ENCODE measurements at places on chromosomes 16 and 17.

- DNase-seq = peak; percentile 39
Observed at GRCh38 chr16:9837481-9837880, 344.7 kb downstream of the GRIN2A start.

GRCh38 chr17:7987112-7987893 is 15.1 kb upstream of the GUCY2D start:
- DNase-seq = peak; percentile 29

DNA sequence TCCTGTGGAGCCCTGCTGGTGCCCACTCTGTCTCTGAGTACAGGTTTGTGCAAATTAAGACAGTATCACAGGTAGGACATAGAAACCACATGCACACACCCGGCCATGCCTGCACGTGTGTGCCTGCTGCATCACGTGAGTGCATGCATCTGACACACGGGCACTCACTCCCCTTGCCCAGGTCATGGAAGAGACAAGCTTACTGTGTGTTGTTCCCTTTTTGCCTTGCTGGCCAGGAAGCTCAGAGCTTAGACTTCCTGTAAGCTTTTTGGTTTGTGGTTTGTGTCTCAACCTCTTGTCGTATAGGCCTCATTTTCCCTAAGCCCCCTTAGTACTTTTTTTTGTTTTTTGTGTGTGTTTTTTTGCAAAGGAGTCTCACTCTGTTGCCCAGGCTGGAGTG is 25.0 kb downstream of the ZNF469 start:
- DNase-seq = no peak

DNA sequence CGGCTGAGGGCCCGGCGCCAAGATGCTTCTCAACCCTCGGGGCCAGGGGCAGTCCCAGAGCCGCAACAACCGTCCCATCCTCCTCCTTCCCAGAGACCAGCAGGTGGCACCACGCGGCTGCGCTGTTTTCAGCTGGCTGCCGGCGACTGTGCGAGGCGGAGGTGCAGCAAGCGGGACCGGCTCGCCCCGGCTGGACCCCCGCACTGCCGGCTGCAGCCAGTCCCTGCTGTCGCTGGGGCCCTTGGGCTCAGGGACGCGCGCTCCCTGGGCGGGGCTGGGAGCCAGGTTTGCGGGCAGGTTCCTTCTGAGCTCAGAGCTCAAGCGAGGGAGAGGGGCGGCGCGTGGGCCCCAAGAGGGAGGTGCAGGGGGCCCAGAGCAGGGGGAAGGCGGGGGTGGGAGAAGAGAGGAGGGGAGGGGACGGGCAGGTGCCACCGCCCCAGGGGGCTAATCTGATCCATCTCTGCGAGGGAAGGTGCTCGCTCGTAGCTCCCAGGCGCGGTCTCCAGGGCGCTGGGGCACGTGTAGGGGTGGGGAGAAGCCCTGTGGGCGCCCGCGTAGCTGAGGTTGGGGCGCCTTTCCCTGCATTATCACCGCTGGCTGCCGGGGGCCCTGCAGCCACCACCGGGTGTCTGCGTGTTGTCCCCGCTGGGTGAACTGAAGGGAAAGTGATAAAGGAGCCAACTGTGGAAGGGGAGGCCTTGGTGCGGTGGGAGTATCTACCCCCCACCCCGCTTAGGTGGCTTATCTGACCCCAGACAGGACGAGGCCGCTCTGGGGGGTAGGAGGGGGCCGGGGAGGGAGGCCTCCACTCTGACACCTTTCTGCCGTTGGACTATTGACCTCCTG is 24.2 kb downstream of the STAT5A start:
- DNase-seq = peak; percentile 90

GRCh38 chr17:55254375-55254774 is 10.4 kb upstream of the HLF start:
- DNase-seq = no peak

DNA sequence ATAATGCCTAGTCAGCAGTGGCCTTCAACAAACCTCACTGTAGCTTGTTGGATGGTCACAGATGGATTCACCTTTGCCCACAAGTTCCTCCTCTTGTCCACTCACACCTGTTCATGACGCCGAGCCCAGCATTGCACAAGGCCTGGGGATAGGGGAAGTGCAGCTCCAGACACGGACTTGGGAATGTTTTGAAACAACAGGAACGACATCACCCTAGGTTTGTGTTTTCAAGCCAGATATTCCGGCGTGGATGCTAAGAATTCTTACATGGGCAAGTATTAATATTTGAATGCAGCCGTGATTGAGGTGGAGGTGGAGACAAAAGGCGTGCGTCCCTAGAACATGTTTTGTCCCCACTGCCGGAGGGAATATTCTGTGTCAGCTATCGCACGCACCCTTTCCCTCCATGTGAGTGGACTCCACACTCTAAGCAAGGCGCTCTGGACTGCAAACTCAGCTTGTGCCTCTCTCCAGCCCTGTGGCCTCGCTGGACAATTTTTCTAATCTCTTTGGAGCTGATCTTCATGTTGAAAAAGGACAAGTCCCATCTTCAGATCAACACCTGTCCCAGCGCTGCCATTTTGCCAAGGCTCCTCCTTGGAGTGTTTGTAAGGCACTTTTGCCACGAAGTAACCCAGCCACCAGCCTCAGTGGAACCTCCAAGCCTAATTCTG is 2.0 kb upstream of the BANP start:
- no peak for DNase-seq

- DNase-seq = no peak
Observed at GRCh38 chr16:69113216-69113615, 7.8 kb downstream of the HAS3 start.

DNA sequence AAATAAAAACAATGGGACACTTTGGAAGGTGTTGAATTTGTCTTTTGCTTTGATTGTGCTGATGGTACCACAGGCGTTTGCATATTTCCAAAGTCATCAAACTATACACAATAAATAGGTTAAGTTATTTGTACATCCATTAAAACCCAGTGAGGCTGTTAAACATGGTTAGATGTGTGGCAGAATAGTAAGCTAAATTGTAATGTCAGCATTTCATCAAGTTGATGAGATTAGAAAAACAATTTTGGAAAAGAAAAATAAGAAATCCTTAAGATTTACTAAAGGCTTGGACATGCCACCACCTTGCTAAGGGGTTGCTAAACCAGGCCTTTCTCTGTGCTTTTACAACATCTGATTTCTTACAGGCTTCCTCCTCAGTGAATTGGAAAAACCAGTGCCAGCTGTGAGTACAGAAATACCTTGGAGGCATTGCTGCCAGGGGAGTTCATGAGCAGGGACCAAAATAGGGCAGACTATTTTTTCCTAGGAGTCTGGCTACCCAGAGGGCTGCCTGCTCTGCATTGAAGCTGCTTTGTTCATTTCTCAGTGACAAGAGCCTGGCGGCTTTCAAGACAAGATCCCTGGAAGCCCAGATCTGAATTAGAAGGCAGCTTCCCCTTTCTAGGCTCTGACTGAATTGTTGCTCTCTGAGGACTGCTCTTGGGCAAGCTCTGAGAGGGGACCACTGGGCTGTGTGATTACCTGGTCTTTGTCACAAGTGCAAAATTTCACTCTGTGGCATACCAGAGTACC is 43.4 kb upstream of the CA10 start:
- no peak for DNase-seq

- no peak for DNase-seq
Observed at GRCh38 chr16:23950898-23951297, 115.1 kb downstream of the PRKCB start.

- no peak for DNase-seq
Observed at GRCh38 chr16:28257256-28257655, 35.1 kb upstream of the SBK1 start.

DNA sequence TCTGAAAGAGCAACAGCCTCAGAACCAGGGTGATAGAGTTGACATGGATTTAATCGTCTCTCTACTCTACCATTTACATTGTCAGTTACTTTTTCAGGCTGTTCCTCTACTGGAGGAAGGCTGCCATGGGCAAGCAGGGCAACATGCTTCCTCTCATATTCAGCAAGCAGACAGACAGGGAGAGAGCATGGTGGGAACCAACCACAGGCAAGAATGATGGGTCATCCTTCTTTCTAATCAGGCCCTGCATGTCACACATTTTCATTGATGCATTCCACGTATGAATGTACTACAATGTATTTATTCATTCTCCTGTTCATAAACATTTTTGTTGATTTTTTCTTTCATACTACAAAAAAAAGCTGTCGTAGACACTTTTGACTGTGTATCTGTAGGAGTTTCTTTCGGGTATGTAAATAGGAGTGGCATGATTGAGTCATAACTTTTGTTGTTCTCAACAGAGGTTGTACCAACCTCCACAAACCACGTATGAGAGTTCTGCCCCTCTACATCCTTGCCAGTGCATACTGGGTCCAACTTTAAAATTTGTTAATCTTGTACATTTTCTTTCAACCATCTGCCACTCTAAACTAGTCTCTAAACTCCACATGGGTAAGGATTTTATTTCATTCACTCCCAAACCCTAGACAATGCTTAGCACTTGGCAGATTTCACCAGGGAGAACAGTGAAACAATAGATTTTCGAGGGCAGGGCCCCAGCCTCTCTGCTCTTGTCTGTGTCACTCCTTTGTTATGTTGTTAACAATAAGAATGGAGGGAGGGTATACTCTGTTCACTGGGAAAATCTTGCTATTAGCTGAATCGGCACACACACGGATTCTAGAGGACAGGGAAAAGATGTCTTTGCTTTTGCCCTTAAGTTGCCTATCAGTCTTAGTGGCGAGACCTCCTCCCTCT is 58.7 kb downstream of the CMC2 start:
- DNase-seq = peak; percentile 84

GRCh38 chr16:58855291-58855863 is 121.3 kb upstream of the GOT2 start:
- no peak for DNase-seq

- DNase-seq = no peak
Observed at GRCh38 chr16:28098959-28099945, 35.7 kb upstream of the GSG1L start.

DNA sequence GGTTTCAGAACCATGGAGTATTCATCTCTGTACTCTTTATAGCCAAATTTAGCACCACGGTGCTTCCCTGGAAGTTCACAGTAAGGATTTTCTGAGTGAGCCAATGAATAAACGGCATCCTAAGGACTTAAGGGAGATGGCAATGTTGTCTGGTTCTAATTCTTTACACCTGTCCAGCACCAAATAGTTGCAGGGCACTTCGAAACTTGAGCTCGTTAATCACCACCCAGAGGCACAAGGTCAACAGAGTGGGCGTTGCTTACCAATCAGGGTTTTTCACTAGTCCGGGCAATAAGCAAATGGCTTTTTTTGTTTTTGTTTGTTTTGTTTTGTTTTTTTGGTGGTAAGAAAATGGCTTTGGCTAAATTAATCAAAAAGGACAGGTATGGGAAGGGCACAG is 28.2 kb upstream of the TMEM220 start:
- DNase-seq = no peak

GRCh38 chr16:55725055-55725777 is 69.4 kb downstream of the SLC6A2 start:
- DNase-seq = no peak

All from cardiac fibroblast (primary cell).